Heart left ventricle (tissue), 16 donors: ENCODE measurements at places on chromosomes 2 and 18. TPM values are rescaled to one million over a fixed set of nuclear protein-coding genes. Genes with fewer than 3 reads are reported as not detected.

CSRNP3 gene
- 10.6 TPM for total RNA-seq

SLC9A4 gene
- total RNA-seq: not detected

MC2R gene
- not detected for total RNA-seq

LONRF2 gene
- total RNA-seq: 21.1 TPM

KCNE4 gene
- 1.6 TPM for total RNA-seq

NT5C1B gene
- total RNA-seq: not detected

ALK gene
- total RNA-seq: 0.09 TPM

KIAA2012 gene
- total RNA-seq: 0.08 TPM

SLC9A2 gene
- 0.13 TPM for total RNA-seq

DNA sequence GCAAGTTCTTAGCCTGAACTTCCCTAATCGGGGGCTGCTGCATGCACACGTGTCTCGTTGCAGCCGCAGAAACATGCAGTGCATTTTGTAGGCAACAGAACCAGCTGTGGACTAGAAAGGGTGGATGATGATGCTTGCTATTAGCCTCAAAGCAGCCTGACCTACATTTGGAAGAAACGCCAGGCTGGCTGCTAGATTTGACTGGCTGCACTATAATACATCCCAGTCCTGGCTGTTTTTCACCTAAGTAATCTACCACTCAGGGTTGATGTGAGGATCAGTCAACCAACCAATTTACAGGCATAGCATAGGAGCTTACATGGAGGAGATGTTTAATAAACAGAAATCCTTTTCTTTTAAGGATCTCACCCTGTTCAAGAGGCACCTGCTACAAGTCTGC is 56.4 kb upstream of the SPP2 start:
- no peak for DNase-seq
- H3K27ac ChIP-seq: no peak overlapping the region

DNA sequence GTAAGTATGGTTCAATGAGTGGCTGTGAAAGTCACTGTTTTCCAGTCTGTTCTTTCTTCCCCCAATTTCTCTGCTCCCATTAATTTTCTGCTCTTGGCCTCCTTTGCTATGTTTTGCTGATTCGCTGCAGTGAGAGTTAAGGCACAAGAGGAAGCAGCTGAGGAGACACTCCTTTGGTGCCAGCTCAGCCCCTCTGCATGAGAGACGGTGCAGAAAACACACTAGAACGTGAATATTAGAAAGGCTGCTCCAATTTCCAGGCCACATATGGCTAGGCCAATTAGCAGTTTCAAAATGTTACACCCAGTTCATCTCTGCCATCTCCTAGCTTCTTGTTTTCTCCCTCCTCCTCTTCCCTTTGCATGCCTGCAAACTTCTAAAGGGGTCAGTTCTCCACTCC is 38.9 kb downstream of the AKAIN1 start:
- no peaks in the 10 kb centered on the region for H3K4me1 ChIP-seq
- H3K4me3 ChIP-seq: no peak overlapping the region
- no peaks in the 10 kb centered on the region for H3K36me3 ChIP-seq
- no peak overlapping the region for H3K27ac ChIP-seq
- DNase-seq: no peak
- H3K27me3 ChIP-seq: no peaks in the 10 kb centered on the region

DNA sequence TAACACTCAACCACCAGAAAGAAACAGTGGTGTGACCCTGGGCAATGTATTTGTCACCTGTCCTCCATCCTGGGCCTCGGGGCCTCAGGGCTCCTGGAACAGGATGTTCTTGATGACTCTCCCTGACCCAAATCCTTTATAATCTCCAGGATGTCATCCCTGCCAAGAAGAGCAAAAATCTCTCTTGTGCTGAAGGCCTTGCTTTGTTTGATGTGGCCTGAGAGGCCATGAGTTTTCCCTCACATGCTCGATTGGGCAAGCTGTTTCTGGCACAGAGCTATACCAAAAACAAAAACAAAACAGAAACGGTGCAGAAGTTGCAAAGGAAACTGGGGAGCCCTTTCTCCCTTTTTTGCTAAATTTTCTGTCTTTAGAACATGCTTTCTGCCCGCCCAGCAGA is 35.7 kb upstream of the ST3GAL5 start:
- H3K4me3 ChIP-seq: no peak overlapping the region
- H3K36me3 ChIP-seq: no peaks in the 10 kb centered on the region
- peaks cover 3% of the 10 kb centered on the region for H3K27me3 ChIP-seq
- peak overlapping the region; percentile 55 for H3K27ac ChIP-seq
- H3K4me1 ChIP-seq: no peaks in the 10 kb centered on the region
- peak; percentile 59 for DNase-seq

- no peak overlapping the region for H3K4me3 ChIP-seq
- H3K27ac ChIP-seq: no peak overlapping the region
- no peak for DNase-seq
- H3K27me3 ChIP-seq: peaks cover 8% of the 10 kb centered on the region
- no peaks in the 10 kb centered on the region for H3K4me1 ChIP-seq
Observed at GRCh38 chr18:47381975-47382570, 130.6 kb upstream of the SKOR2 start.

GRCh38 chr2:11344956-11345677 is 681 bp upstream of the ROCK2 start:
- H3K27ac ChIP-seq: peak overlapping the region; percentile 99
- peak; percentile 54 for DNase-seq
- no peaks in the 10 kb centered on the region for H3K36me3 ChIP-seq
- H3K4me3 ChIP-seq: peak overlapping the region; percentile 97

DNA sequence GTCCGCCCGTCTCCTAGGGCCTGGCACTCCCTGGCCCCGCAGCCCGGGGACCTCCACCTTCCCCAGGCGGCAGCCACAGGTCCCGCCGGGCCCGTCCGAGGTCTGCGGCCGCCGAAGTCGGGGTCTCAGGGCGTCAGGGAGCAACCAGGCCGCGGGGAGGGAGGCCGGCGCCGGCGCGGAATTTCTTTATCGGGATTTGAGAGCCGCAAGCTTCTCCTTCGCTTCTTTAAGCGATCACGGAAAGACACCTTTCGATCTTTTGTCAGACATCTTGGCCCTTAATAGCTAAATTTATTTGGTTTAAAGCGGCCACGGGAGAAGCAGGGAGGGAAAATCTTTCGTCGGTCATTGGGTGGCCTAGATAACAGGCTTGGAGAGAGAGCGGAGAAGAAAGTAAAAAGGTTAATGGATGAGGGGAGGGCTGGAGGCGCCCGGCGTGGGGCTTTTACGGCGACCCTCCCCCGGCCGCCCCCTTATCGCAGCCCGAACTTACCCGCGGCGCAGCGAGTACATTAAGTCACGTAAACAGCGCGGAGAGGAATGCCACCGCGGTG is 4.3 kb upstream of the GATA6 start:
- no peak for DNase-seq
- H3K27ac ChIP-seq: peak overlapping the region; percentile 99
- H3K4me3 ChIP-seq: peak overlapping the region; percentile 9
- no peaks in the 10 kb centered on the region for H3K36me3 ChIP-seq

DNA sequence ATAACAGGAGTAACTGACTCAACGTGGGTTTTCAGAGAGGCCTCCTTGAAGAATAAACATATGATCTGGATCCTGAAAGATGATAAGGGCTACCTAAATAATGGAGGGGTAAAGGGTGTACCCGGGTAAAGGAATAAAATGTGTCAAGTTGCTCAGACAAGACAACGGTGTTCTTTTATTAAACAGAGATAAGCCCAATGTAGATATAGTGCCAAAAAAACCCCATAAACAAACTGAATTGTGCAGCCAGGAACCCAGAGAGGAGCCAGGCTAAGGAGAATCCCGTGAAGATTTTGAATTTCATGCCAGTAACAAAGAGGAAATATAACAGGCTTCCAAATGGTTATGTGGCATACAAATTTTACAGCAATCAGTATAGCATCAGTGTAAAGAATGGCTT is 618.2 kb downstream of the CPS1 start:
- H3K4me3 ChIP-seq: no peak overlapping the region
- H3K4me1 ChIP-seq: no peaks in the 10 kb centered on the region
- H3K27ac ChIP-seq: no peak overlapping the region
- no peaks in the 10 kb centered on the region for H3K36me3 ChIP-seq
- no peaks in the 10 kb centered on the region for H3K27me3 ChIP-seq

DNA sequence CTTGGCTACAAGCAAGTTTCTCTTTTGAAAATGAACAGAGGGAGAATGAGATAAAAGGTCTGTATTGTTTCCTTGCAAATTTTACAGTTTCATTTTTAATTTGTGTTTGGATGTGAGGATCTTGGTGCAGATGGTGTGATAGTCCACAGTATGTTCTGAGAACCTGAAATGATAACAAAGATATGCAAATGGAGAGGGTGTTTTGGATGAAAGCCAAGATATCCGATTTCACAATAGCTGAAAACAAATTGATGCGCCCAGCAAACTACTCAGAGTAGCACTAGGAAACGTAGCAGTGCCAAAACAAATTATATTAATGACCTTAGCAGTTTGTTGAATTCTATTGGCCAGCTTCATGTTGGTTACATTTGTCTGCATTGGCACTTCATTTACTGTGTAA is 683.5 kb downstream of the TMEM182 start:
- no peak for DNase-seq
- no peaks in the 10 kb centered on the region for H3K27me3 ChIP-seq
- H3K4me1 ChIP-seq: no peaks in the 10 kb centered on the region
- no peaks in the 10 kb centered on the region for H3K36me3 ChIP-seq
- H3K4me3 ChIP-seq: no peak overlapping the region

GRCh38 chr18:44588508-44588907 is 92.2 kb upstream of the SETBP1 start:
- no peaks in the 10 kb centered on the region for H3K36me3 ChIP-seq
- no peaks in the 10 kb centered on the region for H3K27me3 ChIP-seq
- no peak overlapping the region for H3K27ac ChIP-seq
- DNase-seq: no peak
- H3K4me1 ChIP-seq: no peaks in the 10 kb centered on the region

DNA sequence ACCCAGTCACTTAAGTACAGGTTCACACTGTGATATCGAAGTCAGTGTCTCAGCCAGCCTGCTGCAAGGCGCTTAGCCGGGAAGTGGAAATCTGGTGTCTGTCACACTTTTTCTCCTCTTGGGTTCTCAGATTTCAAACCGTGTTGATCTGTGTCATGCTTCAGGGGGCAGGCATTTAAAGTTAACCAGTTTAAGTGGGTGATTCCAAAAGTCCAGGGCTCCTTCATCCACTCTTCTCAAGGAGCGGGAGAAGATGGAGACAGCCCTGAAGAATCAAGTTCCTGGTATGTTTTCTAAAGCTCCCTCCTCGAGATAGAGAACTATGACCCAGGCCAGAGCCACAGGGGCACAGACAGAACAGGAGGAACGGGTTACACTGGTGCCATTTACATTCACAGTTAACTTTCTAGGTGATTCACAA is 331.7 kb downstream of the GBX2 start:
- H3K4me1 ChIP-seq: no peaks in the 10 kb centered on the region
- no peaks in the 10 kb centered on the region for H3K36me3 ChIP-seq
- no peaks in the 10 kb centered on the region for H3K27me3 ChIP-seq
- no peak for DNase-seq
- H3K27ac ChIP-seq: no peak overlapping the region
- H3K4me3 ChIP-seq: no peak overlapping the region

DNA sequence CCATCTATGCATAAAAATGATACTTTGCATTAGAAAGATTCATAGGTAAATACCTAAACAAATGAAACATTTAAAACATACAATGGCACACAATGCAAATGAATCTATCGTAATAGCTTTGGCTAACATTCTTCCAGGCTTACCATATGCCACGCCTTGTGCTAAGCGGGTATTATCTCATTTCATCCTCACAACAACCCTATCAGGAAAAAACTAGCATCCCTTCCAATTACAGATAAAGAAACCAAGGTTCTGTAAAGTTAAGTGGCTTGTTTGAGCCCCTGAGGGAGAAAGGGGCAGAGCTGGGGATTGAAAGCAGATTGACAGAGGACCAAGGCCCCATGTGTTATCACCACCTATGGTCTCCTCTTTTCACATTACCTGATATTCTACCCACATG is 145.4 kb upstream of the ETAA1 start:
- no peak overlapping the region for H3K27ac ChIP-seq
- H3K36me3 ChIP-seq: no peaks in the 10 kb centered on the region
- no peak for DNase-seq
- H3K27me3 ChIP-seq: no peaks in the 10 kb centered on the region

DNA sequence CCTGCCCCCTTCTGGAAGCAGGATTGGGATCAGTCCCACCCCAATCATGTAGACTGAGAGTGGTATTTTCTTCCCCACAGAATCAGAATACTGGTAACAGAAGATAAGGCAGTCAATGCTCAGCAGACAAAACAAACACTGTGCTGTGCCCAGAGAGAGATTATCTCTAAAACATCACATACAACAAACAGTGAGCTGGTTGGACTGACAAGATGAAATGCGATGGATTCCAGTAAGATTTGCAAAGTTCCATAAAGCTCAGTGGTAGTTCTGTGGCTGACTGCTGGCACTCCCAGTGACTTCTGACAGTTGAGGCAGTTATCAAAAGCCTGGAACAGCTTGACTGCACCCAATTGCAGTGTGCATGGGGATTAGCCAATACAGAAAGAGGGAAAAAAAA is 311.5 kb upstream of the MGAT5 start:
- H3K4me1 ChIP-seq: peaks cover 4% of the 10 kb centered on the region
- no peak overlapping the region for H3K4me3 ChIP-seq
- DNase-seq: no peak
- H3K27ac ChIP-seq: no peak overlapping the region
- H3K27me3 ChIP-seq: no peaks in the 10 kb centered on the region

GRCh38 chr2:128217671-128218070 is 101.0 kb downstream of the HS6ST1 start:
- DNase-seq: no peak
- no peak overlapping the region for H3K27ac ChIP-seq
- no peak overlapping the region for H3K4me3 ChIP-seq
- H3K4me1 ChIP-seq: no peaks in the 10 kb centered on the region
- H3K27me3 ChIP-seq: no peaks in the 10 kb centered on the region
- no peaks in the 10 kb centered on the region for H3K36me3 ChIP-seq

DNA sequence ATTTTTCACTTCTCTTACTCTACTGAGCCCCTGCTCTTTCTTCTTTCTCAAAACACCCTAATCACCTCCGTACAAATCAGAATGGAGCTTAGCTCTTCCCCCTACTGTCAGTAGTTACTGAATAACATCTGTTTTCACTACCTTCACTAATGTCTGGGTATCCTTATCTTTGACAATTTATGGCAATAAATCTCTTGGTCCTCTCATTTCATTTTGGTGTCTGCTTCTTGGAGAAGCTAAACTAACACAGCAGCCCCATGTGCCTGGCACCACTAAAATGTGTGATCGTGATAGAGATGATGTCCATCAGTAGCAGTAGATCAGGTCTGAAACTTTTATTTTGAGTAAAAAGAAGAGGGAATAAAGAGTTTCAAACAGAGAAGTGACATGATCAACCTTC is 496.5 kb downstream of the PID1 start:
- H3K4me1 ChIP-seq: no peaks in the 10 kb centered on the region
- DNase-seq: no peak
- H3K4me3 ChIP-seq: no peak overlapping the region
- H3K27me3 ChIP-seq: no peaks in the 10 kb centered on the region

GRCh38 chr2:62344472-62344871 is 148.6 kb downstream of the B3GNT2 start:
- DNase-seq: no peak
- H3K27ac ChIP-seq: no peak overlapping the region
- no peaks in the 10 kb centered on the region for H3K36me3 ChIP-seq
- H3K27me3 ChIP-seq: no peaks in the 10 kb centered on the region
- H3K4me1 ChIP-seq: no peaks in the 10 kb centered on the region
